ENCODE measurements at places on chromosomes 7 and 10.

- no peak for DNase-seq
Observed at GRCh38 chr7:28174901-28175661, 5.5 kb downstream of the JAZF1 start.

DNA sequence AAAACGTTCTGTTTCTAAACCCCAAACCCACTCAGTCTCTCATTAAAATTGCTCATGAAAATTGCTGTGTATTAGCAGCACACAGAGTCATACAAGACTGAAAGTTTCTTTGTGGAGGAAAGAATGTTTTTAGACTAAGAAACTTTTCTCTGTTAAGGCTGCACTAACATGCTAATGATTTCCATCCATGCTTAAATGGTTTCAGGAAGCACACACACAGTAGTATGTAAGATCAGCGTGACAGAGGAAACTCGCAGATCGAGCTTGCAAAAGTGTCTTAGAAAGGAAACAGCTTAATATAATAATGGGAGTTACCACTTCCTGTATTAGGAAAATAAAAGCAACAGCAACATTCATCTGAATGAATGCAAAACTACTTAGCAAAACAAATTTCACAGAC, 112.7 kb downstream of the ICA1 start:
- DNase-seq, result no peak

- DNase-seq, result no peak
Observed at GRCh38 chr10:9922126-9922870, 1095.4 kb upstream of the CELF2 start.

DNA sequence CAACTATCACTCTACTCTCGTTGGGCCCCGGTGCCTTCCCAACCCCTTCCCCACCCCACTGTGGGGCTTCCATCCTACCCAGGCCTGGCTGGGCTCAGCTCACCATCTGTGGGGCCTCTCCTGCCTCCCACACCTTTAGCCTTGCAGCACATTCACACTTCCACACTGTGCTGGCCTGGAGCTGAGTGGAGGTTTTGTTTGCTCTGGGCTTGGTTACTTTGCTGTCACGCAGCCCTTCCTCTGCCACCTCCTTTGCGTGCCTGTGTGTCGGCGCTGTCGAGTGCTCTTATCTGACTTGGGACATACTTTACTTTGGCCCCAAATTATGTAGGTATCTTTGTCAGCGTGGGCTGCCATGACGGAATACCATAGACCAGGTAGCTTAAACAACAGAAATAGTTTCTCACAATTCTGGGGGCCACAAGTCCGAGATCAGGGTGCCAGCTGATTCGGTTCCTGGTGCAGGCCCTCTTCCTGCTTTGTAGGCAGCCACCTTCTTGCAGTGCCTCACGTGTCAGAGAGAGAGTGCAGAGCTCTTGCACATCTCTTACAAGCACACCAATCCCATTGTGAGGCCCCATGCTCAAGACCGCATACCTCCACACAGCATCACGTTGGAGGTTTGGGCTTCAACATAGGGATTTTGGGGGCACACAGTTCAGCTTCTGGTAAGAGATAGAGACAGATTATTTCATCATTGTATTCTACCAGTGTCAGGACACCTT, 89.0 kb downstream of the CUL1 start:
- no peak for DNase-seq

DNA sequence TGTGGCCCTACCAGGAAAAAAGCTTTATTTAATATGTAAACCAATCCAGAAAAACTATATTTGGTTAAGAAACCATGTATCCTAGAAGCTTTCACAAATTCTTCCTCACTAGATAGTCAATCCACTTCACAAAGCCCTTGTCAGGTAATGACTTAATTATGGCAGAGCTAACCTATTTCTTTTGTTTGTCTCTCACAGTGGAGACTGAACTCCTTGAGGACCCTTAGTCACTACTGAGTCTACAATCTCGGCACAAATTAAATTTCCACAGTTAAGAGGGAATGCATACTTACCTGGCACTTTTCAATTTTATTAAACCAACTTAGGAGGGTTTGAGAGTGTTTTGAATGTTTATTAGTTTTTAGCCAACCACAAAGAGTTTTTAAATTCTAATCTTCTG, 23.0 kb downstream of the WAPL start:
- no peak for DNase-seq

- no peak for DNase-seq
Observed at GRCh38 chr7:88759230-88760135, at the start of gene ZNF804B. Gene ZNF804B (plus strand): TSS chr7:88759700. CDS start chr7:88759977, 277 bp downstream.

- DNase-seq, result no peak
Observed at GRCh38 chr10:84497978-84498377, 169.6 kb downstream of the CCSER2 start.

- DNase-seq, result no peak
Observed at GRCh38 chr7:113026941-113027340, 59.7 kb downstream of the GPR85 start.

- no peak for DNase-seq
Observed at GRCh38 chr10:16952080-16952479, 134.9 kb upstream of the RSU1 start.

DNA sequence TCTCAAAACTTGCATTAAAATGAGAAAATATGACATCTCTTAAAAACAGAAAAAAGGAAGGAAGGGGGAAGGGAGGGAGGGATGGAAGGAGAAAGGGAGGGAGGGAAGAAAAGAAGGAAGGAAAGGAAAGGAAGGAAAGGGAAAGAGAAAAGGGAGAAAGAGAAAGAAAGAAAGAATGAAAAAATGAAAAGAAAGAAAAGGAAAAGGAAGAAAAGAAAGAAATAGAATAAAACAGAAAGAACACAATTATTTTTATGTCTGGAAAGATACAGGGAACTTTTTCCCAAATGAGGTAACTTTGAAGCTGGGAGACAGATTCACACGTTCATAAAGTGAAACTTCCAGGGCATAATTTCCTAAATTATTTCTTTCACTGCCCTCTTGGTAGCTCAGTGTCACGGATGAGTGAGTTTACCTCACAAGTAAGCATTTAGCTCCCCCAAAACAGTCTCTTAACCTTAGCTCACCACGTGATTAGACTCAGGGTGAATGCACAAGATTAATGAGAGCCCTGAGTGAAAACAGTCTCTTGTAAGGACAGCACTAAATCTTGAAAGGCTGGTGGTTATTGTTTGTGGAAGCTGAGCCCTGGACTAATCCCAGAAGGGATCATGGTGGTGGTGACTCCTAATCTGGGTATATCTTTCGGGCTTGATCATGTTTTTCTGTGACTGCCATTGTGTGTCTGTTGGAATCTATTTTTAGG, 74.1 kb upstream of the HDAC9 start:
- no peak for DNase-seq

DNA sequence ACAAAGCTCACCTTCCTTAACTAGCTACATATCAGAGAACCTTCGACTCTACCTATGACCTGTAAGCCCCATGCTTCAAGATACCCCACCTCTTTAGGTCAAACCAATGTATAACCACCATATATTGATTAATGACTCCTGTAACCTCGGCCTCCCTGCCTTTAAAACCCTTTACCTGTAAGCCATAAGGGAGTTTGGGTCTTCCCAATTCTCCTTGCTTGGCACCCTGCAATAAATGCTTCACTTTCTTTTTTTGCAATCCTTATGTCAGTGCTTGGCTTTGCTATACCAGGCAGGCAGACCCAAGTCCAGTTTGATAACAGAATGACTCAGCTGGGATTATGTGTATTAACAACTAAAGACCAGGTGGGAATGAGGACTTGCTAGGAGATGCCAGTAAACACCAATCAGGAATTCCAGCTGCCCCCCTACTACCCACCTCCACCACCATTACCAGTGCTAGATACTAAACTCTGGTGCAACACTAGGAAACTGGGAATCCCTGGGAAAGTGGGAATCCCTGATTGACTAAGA, 22.0 kb upstream of the SLC35G1 start:
- no peak for DNase-seq

GRCh38 chr10:103069453-103070331, 123.4 kb downstream of the NT5C2 start:
- peak; percentile 56 for DNase-seq

GRCh38 chr7:137695942-137696341, 150.8 kb downstream of the DGKI start:
- no peak for DNase-seq

DNA sequence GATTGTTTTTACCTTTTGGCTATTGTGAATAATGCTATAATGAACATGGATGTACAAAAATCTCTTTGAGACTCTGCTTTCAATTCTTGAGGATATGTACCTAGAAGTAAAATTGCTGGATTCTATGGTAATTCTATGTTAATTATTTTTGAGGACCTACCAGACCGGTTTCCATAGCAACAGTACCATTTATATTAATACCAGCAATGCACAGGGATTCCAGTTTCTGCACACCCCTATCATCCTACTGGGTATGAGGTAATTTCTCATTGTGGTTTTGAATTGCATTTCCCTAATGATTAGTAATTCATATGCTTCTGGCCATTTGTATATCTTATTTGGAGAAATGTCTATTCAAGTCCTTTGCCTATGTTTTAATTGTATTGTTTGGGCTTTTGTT, 9.9 kb upstream of the PPP1R9A start:
- DNase-seq, result no peak

DNA sequence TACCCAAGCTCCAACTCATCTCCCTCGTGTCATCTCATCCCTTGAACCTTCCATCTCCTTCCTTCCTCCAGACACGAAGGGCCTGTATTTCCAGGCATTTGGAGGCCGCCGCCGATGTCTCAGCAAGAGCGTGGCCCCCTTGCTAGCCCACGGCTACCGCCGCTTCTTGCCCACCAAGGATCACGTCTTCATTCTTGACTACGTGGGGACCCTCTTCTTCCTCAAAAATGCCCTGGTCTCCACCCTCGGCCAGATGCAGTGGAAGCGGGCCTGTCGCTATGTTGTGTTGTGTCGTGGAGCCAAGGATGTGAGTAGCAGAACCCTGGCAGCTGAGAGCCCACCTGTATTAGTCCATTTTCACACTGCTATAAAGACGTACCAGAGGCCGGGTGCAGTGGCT, 5.5 kb downstream of the FBXO24 start:
- DNase-seq, result no peak

GRCh38 chr7:47213276-47213675, 368.6 kb downstream of the TNS3 start:
- DNase-seq, result no peak

GRCh38 chr10:85593226-85593772, 773.3 kb downstream of the GRID1 start:
- no peak for DNase-seq

GRCh38 chr7:16554518-16555236, 28.1 kb downstream of the LRRC72 start:
- no peak for DNase-seq

DNA sequence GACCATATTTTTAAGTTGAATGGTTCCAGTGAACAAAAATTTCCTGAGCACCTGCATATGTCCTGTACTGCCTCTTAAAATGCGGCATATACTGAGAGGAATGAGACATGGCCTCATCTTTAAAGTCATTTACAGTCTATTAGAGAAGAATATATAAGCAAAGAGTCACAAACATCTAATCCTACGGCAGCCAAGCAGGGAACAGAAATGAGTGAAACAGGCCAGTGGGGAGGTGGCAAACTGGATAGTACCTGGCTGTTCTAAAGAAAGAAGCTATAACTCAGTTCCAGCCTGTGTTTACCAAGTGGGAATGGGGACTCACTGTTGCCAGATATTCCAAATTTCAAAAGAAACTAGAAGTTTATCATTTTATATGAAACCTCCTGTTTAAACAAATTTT, 211.4 kb downstream of the VTI1A start:
- no peak for DNase-seq

GRCh38 chr7:28726555-28726954, 231.6 kb downstream of the TRIL start:
- no peak for DNase-seq

GRCh38 chr10:17022466-17022825, 107.2 kb downstream of the CUBN start:
- no peak for DNase-seq

GRCh38 chr10:87642988-87643387, 16.7 kb upstream of the PAPSS2 start:
- no peak for DNase-seq

DNA sequence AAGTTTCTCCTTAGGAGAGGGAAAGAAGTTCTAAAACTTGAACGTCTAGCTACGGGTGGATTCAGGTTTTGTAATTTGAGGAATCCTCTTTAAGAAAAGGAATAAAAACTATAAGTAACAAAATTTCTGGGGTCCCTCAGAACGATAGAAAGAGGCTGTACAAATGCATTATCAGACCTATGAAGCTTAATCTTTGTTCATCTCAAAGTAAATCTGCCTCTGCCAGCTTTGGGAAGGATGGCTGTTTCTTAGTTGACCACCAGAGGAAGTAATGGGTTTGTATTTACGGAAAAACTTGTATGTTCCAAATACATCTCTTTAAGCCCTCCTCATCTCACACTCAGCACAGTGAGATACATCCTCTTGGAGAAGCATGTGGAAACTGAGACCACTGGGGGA, 864 bp downstream of the PSTK start:
- no peak for DNase-seq

DNA sequence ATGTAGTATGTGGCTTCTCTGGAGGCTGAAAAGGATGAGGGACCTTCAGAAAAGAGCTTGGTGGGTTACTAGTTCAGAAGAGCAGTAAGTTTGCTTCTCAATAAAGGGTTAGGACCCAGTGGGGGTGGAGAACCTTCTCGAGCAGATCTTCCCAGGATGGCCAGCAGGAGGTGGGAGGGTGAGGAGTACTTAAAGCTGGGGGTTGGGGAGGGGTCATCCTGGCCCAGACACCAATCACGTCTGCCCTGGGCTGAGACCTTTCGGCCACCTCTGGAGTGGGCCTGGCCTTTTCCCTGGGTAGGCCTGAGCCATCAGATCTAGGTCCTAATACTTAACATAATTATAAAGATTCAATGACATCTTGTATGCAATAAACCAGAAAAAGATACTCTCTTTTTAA, 149.0 kb upstream of the TCF7L2 start:
- DNase-seq, result no peak

DNA sequence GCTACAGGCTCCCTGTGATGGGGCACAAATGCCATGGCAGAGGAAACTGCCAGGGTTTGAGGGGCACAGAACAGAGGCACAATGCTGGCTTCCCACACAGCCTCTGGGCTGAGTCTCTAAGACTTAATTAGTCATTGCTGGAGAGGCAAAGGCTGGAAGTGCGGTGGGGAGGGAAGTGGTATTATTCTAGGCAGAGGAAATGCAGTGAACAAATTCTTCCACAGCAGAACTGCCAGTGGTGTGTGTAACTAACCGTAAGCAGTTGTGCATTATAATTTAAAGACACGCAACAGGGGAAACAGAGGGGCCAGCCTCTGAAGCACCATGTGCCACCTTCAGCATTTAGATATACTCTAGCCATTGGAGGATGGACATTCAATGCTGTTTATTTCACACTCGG, 12.8 kb downstream of the ICA1 start:
- no peak for DNase-seq

GRCh38 chr10:42959833-42960232, 117.0 kb upstream of the RET start:
- no peak for DNase-seq

- no peak for DNase-seq
Observed at GRCh38 chr7:137948083-137948844, 53.6 kb downstream of the CREB3L2 start.

- DNase-seq, result no peak
Observed at GRCh38 chr7:158576050-158576762, 11.4 kb downstream of the PTPRN2 start.

DNA sequence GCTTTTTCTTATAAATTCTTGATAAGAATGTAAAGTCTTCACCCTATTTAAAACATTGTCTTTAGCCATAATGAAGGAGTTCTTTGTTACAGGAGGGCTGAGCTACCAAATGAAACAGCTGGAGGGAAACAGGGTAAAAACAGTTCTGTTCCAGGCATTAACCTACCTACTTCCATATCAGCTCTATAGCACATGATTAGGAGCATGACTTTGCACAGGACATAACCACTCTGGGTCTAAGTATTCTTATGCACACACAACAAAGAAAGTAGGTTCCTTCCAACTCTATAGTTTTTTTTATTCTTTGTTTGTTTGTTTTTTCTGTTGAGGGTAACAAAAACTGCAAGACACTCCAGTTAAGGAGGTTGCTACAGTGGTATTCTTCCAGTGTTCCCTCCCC, 52.7 kb downstream of the SCIN start:
- DNase-seq, result no peak

Data from T follicular helper cell (primary cell).